Activated CD4-positive, alpha-beta T cell treated with anti-CD3 and anti-CD28 coated beads, Interleukin-2, amount 10 ng/mL, durations not matched to agents 24 days and 14 days (primary cell): ENCODE measurements at places on chromosomes 13 and 19. TPM values are rescaled to one million over a fixed set of nuclear protein-coding genes. Genes with fewer than 3 reads are reported as not detected.

DNA sequence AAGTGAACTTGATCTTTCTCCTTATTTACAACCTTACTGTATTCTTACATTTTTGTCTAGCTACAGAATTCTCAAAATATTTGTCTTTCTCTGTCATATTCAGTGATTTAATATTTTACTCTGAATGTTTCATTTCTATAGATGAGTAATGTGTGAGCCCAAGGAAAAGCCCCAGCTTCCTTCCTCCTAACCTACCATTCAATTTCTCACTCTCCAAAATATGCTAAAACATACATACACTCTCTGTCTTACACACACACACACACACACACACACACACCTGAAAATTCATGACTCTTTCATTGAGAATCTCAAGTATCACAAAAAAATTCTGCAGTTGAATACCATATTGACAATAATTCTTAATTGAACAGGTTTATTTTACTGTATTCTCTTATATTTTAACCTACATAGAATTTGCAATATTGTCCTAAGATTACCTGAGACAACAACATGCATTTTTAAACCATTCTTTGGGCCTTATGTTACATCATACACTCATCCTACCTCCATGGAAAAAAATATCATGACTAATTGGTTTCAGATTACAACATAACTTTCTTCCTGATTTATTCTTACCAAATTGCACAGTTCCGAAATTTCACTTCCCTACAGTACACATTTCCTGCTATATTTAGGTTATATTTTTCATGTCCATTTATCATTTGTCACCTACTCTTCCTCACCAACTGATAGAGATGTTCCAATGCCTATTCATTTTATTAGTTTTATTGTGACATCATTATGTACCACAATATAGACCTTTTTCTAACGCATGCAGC is 1965.6 kb upstream of the PCDH20 start:
- H3K27ac ChIP-seq = no peak overlapping the region
- no peak overlapping the region for H3K4me3 ChIP-seq
- no peaks in the 10 kb centered on the region for H3K27me3 ChIP-seq
- DNase-seq = no peak

The TTC9B gene
- total RNA-seq = not detected in 2 replicates

- peaks cover 29% of the 10 kb centered on the region for H3K4me1 ChIP-seq
- peaks cover 7% of the 10 kb centered on the region for H3K27me3 ChIP-seq
- no peaks in the 10 kb centered on the region for H3K36me3 ChIP-seq
These were observed 24.7 kb upstream of the POP4 start for GRCh38 chr19:29581398-29581797.

DNA sequence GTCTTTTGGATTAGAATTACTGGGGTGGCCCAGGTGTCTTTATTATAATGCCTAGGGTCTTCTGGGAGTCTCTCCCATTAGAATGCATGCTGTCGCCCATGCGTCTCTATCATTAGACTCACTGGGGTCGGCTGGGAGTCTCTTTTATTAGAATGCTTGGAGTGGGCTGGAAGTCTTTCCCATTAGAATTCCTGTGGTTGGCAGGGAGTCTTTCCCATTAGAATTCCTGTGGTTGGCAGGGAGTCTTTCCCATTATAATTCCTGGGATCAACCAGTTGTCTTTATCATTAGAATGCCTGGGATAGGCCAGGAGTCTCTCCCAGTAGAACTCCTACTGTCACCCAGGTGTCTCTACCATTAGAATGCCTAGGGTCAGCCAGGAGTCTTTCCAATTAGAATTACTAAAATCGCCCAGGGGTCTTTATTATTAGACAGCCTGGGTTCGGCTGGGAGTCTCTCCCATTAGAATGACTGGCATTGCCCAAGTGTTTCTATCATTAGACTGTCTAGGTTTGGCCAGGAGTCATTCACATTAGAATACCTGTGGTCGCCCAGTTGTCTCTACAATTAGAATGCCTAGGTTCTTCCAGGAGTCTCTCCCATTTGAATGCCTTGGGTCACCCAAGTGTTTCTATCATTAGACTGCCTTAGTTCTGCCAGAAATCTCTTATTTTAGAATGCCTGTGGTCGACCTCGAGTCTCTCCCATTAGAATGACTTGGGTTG is 1558.5 kb downstream of the UQCRFS1 start:
- no peak for DNase-seq
- H3K36me3 ChIP-seq = no peaks in the 10 kb centered on the region
- no peaks in the 10 kb centered on the region for H3K27me3 ChIP-seq
- H3K4me3 ChIP-seq = no peak overlapping the region
- no peak overlapping the region for H3K27ac ChIP-seq

DNA sequence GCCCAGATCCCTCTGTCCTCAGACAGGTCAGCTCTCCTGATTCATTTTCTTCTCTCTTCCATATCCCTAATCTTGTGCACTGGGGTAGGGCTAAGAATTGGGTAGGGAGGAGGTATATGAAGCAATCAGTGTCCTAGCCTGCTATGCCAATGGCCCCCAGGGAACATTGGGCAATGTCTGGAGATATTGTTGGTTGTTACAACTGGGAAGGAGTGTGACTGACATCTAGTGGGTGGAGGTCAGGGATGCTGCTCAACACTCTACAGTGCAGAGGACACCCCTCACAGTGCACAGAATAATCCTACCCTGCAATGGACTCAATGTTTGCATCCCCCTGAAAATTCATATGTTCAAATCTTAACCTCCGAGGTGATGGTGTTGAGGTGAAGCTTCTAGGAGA is 57.5 kb downstream of the CPAMD8 start:
- H3K27me3 ChIP-seq = no peaks in the 10 kb centered on the region
- H3K4me1 ChIP-seq = no peaks in the 10 kb centered on the region
- H3K4me3 ChIP-seq = no peak overlapping the region
- H3K36me3 ChIP-seq = no peaks in the 10 kb centered on the region
- no peak for DNase-seq

The ONECUT3 gene
- not detected in 2 replicates for total RNA-seq
